T-helper 2 cell treated with Interferon-gamma antibody and Interleukin-4, amounts not matched to agents 100 ng/mL and 5 ng/mL, for 36 hours (primary cell): ENCODE measurements at places on chromosomes 1 and 21. TPM values are rescaled to one million over a fixed set of nuclear protein-coding genes. Genes with fewer than 3 reads are reported as not detected.

OR2T2 gene
- not detected in 2 replicates for total RNA-seq

SHISA4 gene
- total RNA-seq: 0.50 and 1.4 TPM in 2 replicates

PTPRC gene
- total RNA-seq: 552 and 571 TPM in 2 replicates

PRR9 gene
- total RNA-seq: not detected in 2 replicates

SLC44A5 gene
- not detected in 2 replicates for total RNA-seq

EFCAB14 gene
- total RNA-seq: 88.3 and 90.2 TPM in 2 replicates

NR1I3 gene
- total RNA-seq: not detected in 2 replicates

MYBPH gene
- total RNA-seq: not detected in 2 replicates

SPRR2F gene
- not detected in 2 replicates for total RNA-seq

GPR157 gene
- total RNA-seq: 4.3 and 4.9 TPM in 2 replicates

SMPDL3B gene
- total RNA-seq: 0.41 and 0.64 TPM in 2 replicates

BRINP3 gene
- not detected in 2 replicates for total RNA-seq

DPYD gene
- 53.6 and 56.1 TPM in 2 replicates for total RNA-seq

PLEKHN1 gene
- 1.6 and 2.2 TPM in 2 replicates for total RNA-seq

PFKL gene
- total RNA-seq: 217 and 219 TPM in 2 replicates

ASPM gene
- 65.6 and 67.0 TPM in 2 replicates for total RNA-seq

PDXK gene
- 88.9 and 92.4 TPM in 2 replicates for total RNA-seq

GOLT1A gene
- total RNA-seq: not detected in 2 replicates

NMNAT2 gene
- total RNA-seq: 0.05 TPM in 1 of 2 replicates, not detected in the other

ETS2 gene
- 48.4 and 49.4 TPM in 2 replicates for total RNA-seq

ATP6V0B gene
- total RNA-seq: 137 and 139 TPM in 2 replicates

MIXL1 gene
- total RNA-seq: not detected in 2 replicates

HMGB4 gene
- not detected in 2 replicates for total RNA-seq

PADI2 gene
- total RNA-seq: 0.11 and 0.14 TPM in 2 replicates

MCOLN3 gene
- 3.4 and 4.1 TPM in 2 replicates for total RNA-seq

GBP6 gene
- 0.34 and 0.36 TPM in 2 replicates for total RNA-seq

ENAH gene
- 0.07 TPM in 1 of 2 replicates, not detected in the other for total RNA-seq

SPRR3 gene
- total RNA-seq: not detected in 2 replicates

GMEB1 gene
- total RNA-seq: 25.9 and 29.2 TPM in 2 replicates

S100A1 gene
- total RNA-seq: not detected in 2 replicates

ACTRT2 gene
- not detected in 2 replicates for total RNA-seq

CD1C gene
- total RNA-seq: 0.11 TPM in 1 of 2 replicates, not detected in the other

CLCNKB gene
- total RNA-seq: not detected in 2 replicates

FHL3 gene
- total RNA-seq: 14.7 and 16.3 TPM in 2 replicates

CELF3 gene
- total RNA-seq: not detected in 2 replicates

TMEM269 gene
- total RNA-seq: 0.11 and 0.23 TPM in 2 replicates

INKA2 gene
- total RNA-seq: 3.0 and 4.0 TPM in 2 replicates

LCE2B gene
- not detected in 2 replicates for total RNA-seq

IL22RA1 gene
- not detected in 2 replicates for total RNA-seq

MAP1LC3C gene
- not detected in 2 replicates for total RNA-seq

EVA1C gene
- 1.9 and 3.2 TPM in 2 replicates for total RNA-seq

HCRTR1 gene
- total RNA-seq: not detected in 2 replicates

AGO1 gene
- total RNA-seq: 23.2 and 23.9 TPM in 2 replicates

CRNN gene
- not detected in 2 replicates for total RNA-seq

SYTL1 gene
- total RNA-seq: 83.6 and 90.1 TPM in 2 replicates

TNFRSF1B gene
- total RNA-seq: 164 and 170 TPM in 2 replicates

SGIP1 gene
- total RNA-seq: not detected in 2 replicates

COL8A2 gene
- not detected in 2 replicates for total RNA-seq

PLD5 gene
- total RNA-seq: not detected in 2 replicates

CD1B gene
- not detected in 2 replicates for total RNA-seq

VANGL1 gene
- total RNA-seq: 14.4 and 16.8 TPM in 2 replicates

AIRE gene
- total RNA-seq: 2.7 and 3.0 TPM in 2 replicates

TOR1AIP1 gene
- total RNA-seq: 89.7 and 90.5 TPM in 2 replicates

KCNK1 gene
- total RNA-seq: 6.0 and 6.8 TPM in 2 replicates

OR2L2 gene
- 0.05 and 0.11 TPM in 2 replicates for total RNA-seq

GSTM2 gene
- total RNA-seq: 42.2 and 44.3 TPM in 2 replicates
